Activated naive CD4-positive, alpha-beta T cell treated with anti-CD3 and anti-CD28 coated beads, Interleukin-2, amount 50 U/mL, for 72 hours (primary cell): ENCODE measurements at places on chromosomes 5 and 9.

DNA sequence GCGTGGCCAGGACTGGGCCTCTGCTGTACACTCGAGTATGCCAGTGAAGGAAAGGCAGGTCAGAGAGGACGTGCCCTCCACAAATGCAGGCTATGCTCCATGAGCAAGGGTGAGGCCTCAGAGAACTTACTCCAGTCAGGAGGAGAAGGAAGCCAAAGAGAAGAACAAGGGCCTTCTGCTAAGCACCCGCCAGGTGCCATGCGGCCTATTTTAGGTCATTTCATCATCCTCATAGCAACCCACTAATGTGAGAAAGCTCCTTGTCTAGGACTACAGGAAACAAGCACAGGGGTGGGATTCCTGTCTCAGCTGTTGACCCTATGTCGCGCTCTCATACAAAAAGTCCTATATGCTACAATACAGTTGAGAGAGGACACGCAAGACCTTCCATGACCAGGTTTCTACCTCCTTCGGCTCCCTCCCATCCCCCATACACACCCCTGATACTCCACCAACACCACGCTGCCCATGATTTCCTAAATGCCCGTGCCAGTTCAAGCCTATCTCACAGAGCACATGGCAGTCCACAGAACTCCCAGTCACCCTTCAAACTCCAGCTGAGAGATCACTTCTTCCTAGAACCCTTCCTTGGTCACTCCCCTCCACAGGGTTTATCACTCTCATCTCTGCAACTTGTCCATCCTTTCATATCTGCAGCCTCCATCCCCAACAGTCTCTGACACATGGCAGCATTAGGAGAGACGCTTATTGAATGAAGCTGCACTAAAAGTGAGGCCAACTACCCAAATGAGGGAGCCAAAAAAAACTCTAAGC, 26.8 kb downstream of the PSMB7 start:
- no peak for DNase-seq

- no peak for DNase-seq
These were observed 74.6 kb upstream of the ARRDC3 start for GRCh38 chr5:91457681-91458058.

- no peak for DNase-seq
These were observed 80.6 kb upstream of the LRRTM2 start for GRCh38 chr5:138955671-138956295.

- no peak for DNase-seq
These were observed 252.5 kb downstream of the DEPDC1B start for GRCh38 chr5:60447488-60447920.

DNA sequence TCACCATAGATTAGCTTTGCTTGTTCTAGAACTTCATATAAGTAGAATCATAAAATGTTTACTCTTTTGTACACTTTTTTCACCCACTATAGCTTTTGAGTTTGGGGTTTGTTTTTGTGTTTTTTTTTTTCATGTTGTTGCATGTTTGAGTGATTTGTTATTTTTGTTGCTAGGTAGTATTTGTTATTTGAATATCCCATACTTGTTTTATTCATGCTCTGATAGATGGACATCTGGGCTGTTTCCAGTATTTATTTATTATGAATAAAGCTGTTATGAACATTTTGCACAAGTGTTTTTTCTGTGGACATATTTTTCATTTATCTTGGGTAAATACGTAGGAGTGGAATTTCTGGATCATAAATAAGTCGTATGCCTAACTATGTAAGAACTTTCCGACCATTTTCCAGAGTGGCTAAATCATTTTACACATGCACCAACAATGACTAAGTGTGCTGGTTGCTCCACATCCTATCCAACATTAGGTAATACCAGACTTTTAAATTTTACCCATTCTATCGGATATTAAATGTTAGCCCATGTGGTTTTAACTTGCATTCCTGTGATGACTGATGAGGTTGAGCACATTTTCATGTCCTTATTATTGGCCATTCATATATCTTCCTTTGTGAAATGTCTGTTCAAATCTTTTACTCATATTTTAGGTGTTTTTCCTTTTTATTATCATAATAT, 69.1 kb upstream of the NR4A3 start:
- no peak for DNase-seq

DNA sequence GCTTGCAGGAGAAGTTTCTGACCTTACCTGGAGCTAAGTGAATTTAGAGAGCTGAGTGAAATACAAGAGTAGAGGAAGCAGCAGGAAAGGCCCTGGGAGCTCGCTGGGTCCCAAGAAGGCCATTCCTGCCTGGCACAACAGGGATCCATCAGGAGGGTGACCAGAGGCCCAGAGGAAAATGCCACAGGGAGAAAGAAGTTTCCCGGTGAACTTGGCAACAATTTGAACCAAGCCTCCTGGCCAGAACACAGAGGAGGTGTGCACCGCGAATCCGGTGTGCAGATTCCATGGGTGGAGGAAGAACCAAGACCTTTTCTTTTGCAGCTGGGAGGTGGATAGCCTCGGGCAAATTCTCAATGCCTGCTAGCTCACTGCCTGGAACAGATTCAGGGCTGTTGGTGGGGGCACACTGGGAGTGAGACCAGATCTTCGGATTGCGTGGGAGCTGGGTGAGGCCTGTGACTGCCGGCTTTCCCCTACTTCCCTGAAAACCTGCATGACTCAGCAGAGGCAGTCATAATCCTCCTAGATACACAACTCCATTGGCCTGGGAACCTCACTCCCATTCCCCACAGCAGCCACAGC, 1850.9 kb upstream of the NUDT12 start:
- no peak for DNase-seq

DNA sequence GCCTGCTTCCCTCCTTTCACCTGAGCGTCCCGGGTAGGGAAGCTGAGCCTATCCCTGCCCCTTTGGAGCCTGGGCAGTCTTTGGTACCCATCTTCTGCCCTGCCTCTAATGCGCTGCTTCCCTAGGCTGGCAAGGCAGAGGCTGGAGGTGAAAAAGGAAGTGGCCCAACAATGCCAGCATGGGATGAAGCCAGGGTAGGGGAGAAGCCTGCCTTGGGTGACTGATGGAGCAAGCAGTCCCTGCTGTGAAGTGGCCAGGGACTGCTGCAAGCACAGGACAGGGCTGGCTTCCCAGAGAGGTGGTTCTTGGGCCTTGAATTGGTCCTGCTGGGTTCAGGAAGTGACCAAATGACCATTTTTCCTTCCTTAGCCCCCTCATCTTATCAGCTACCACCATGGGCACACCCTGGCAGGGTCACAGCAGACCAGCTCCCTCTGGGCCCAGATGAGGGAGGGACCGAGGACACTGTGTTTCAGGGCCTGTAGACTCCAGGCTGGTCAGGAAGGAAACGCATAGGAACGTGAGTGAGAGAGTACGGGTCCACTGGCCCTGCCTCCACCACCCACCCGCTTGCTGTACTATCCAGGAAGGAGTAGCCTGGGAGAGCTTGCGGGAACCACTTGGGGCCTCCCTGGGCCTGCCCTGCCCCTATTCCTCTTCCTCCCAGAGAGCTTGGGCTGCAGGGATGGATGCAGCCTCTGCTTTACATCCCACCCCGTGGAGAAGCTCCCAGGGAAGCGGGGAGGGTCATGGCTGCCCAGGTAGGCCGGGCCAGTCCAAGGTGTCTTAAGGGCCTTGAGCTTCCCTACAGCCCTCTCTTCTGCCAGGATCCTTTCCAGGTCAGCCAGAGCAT, 102.6 kb downstream of the DAB2IP start:
- DNase-seq, result no peak

DNA sequence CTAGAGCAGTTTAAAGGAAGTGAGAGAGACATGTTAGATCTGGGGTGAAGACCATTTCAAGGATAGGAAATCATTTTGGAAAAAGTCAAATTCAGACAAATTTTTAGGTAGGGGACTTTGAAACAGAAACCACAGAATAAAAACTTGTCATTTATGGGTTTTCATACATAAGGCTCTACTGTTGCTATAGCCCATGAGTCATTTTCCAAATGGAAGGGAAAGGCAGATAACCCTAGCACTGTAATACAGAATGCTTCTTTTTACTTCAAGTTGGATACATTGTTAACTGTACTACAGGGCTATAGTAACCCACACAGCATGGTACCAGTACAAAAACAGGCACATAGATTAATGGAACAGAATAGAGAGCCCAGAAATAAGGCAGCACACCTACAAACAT, 455.4 kb downstream of the EBF1 start:
- DNase-seq, result no peak

DNA sequence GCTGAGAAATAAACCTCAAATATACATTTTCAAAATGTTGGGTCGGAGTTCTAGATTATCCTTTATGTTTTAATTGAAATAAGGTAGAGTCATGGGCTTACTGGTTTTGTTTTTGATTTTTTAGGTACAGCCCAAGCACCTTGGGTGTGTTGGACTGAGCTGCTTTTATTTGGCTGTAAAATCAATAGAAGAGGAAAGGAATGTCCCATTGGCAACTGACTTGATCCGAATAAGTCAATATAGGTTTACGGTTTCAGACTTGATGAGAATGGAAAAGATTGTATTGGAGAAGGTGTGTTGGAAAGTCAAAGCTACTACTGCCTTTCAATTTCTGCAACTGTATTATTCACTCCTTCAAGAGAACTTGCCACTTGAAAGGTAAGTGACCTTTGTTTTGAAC, 3.6 kb downstream of the CCNG1 start:
- no peak for DNase-seq

GRCh38 chr9:105313238-105313637, 68.8 kb downstream of the SLC44A1 start:
- no peak for DNase-seq

DNA sequence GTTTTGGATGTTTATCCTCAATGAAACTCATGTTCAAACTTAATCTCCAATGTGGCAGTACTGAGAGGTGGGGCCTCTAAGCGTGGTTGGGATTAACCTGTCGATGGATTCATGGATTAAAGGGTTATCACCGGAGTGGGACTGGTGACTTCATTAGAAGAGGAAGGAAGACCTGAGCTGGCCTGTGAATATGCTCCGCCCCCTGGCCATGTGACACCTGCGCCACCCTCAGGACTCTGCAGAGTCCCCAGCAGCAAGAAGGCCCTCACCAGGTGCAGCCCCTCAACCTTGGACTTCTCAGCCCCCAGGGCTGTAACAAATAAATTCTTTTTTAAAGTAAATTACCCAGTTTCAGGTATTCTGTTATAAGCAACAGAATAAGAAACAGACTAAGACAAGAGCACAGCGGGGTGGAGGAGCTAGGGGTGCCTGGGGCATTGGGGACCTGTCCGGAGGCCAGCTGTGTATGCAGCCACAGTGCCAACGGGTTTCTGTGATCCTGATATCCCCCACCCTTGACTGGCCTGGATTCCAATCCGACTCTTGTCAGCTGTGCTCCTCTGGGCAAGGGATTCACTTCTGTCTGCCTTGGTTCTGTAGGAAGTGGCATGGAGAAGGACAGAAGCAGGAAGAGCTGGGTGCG, 3.2 kb upstream of the MAPK9 start:
- no peak for DNase-seq

DNA sequence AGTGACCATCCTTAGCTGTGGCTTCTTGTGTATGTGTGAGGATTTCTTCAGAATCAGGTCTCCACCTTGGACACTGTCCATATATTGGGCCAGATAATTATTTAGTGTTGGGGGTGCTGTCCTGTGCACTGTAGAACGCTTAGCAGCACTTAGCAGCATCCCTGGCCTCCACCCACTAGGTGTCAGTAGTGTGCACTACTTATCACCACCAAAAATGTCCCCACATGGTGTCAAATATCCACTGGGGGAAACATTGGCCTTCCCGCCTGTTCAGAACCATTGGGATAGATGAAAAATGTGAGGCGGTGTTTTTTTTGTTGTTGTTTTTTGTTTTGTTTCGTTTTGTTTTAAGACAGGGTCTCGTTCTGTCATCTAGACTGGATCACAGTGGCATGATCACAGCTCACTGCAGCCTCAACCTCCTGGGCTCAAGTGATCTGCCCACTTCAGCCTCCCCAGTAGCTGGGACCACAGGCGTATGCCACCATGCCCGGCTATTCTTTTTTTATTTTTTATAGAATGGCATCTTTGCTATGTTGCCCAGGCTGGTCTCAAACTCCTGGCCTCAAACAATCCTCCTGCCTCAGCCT, 67.7 kb downstream of the TENT4A start:
- no peak for DNase-seq

- no peak for DNase-seq
These were observed 205.8 kb downstream of the GABBR2 start for GRCh38 chr9:98502976-98503325.

- DNase-seq, result no peak
These were observed 4.6 kb upstream of the ISL1 start for GRCh38 chr5:51378448-51379330.

- no peak for DNase-seq
These were observed 42.2 kb upstream of the C5orf58 start for GRCh38 chr5:170190436-170191134.

GRCh38 chr9:88716596-88717290, 181.8 kb downstream of the NXNL2 start:
- DNase-seq, result no peak

DNA sequence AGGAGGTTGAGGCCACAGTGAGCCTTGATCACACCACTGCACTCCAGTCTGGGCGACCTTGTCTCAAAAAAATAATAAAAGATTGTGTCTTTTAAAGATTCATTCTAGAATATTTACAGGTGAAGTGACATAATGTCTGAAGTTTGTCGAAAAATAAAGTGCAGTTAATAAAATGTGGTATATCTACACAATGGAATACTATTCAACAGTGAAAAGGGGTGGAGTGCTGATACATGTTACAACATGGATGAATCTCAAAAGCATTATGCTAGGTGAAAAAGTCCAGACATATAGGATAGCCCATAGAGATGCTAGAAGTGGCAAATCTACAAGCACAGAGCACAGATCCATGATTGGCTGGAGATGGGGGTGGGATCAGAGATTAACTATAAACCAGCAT, 101.9 kb downstream of the PAX5 start:
- no peak for DNase-seq

GRCh38 chr5:75536694-75537360, 25.1 kb downstream of the POLK start:
- DNase-seq, result no peak

GRCh38 chr9:93143830-93144530, 9.9 kb upstream of the NINJ1 start:
- no peak for DNase-seq

DNA sequence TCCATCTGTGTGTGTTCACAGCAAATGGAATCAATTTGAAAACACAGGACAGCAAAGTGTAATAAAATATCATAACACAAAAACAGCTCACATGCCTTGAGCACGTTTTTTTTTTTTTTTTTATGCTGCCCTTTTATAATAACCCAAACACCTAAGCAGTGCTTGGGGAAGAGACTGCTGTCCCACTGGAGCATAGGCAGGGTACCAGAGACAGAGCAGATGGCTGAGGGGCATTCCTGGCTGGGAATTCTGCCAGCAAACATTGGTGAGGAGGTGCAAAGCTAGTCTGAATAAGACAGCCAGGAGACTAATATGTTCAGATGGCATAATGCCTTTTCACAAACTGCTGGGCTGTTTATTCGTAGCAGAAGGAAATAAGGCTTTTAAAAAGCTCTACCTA, 58.1 kb upstream of the SV2C start:
- DNase-seq, result no peak

GRCh38 chr5:148179234-148179824, 11.0 kb downstream of the SPINK14 start:
- no peak for DNase-seq

- DNase-seq, result no peak
These were observed 32.0 kb downstream of the CPEB4 start for GRCh38 chr5:173920024-173920753.
